ENCODE measurements at places on chromosomes 1 and 21.

DNA sequence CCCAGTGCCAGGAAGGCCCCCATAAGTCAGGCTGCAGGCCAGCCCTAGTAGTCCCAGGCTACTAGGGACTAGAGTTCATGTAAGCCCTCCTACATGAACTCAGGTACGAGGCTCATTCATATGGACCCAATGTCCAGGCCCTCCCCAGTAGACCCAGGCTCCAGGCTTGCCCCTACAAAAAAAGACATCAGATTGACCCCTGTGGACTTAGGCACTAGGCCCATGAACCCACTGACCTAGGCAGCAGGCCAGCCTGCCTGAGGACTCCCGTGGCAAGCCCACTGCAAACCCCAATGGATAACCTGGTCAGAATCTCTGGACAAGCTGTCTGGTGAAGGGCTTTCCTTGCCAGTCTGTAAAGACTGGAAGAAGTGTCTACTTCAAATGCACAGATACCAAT, 51.2 kb downstream of the TNNI3K start:
- no peak for DNase-seq

DNA sequence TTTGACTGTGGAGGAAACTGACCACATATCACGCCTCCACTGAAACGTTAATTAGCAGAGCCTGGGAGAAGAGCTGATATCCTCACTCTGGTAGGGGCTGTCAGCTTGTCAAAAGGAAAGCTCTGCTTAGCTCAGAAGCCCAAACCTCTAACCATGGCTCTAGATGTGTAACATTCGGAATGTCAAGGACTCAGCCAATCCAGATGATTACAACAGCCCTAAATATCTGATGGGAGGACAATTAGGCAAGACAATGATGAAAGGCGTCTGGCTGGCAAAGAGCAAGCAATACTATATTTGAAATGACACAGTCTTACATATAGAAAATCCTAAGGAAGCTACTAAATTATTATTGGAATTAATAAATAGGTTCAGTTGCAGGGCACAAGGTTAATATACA, 45.7 kb upstream of the COX20 start:
- DNase-seq: no peak

GRCh38 chr21:39610703-39611102, 2.0 kb upstream of the B3GALT5 start:
- DNase-seq: no peak

DNA sequence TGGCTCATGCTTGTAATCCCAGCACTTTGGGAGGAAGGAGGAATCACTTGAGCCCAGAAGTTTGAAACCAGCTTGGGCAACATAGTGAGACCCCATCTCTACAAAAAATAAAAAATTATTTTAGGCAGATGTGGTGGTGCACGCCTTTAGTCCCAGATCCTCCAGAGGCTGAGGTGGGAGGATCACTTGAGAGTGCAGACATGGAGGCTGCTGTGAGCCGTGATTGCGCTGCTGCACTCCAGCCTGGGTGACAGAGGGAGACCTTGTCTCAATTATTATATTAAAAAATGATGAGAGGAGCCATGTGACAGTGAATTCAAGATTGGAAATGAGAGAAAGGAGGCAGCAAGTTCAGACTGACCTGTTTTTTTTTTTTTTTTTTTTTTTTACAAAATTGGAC, 282.3 kb downstream of the ZP4 start:
- DNase-seq: no peak

- no peak for DNase-seq
These were observed 38.2 kb downstream of the CACNA1S start for GRCh38 chr1:201074018-201074417.

DNA sequence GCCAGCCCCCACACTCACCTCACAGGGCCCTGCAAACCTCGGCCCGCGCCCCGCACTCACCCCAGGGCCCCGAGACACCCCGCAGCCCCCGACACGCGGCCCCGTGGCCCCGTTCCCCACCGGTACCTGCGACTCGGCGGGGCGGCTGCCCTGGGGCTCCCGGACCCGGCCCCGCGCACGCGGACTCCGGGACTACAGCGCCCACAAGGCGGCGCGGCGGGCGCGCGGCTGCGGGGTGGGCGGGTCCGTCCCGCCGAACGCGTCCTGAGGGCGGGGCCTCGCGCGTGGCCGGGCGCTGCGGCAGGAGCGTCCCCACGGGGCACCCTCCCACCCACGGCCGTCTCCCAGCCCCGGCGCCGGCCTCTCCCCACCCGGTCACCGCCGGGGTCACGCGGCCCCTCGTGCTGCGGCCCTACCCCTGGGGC, at the start of gene SLC19A1:
SLC19A1 (minus strand) TSS at position 199 of the 425 bp plus-strand sequence. CDS start 4,481 bp downstream, outside the sequence.
- peak; percentile 76 for DNase-seq

- no peak for DNase-seq
These were observed 2.5 kb upstream of the TRPM2 start for GRCh38 chr21:44350773-44351481.

DNA sequence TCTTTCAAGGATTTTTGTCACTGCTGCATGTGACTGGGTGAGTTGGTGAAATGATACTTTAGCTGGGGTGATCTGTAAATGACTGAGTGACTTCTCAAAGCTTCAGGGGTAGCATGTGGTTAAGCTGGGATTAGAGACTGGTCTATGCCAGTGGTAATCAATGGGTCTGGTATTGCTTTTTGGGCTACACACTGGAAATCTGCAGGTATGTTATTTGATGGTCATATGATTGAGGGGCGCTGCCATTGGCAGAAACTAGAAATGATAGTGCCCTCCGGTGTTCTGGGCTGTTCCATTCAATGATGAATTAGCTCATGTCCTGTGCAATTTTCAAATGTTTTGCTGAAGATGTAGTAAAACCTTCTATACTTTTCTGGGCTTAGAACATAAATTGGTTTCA, 39.7 kb upstream of the DNAJC6 start:
- DNase-seq: no peak

- no peak for DNase-seq
These were observed 316 bp downstream of the AP4B1 start for GRCh38 chr1:113904293-113904673.

- DNase-seq: no peak
These were observed 5.2 kb upstream of the CTH start for GRCh38 chr1:70405780-70406416.

GRCh38 chr1:164735315-164736052, 176.5 kb downstream of the PBX1 start:
- DNase-seq: no peak

DNA sequence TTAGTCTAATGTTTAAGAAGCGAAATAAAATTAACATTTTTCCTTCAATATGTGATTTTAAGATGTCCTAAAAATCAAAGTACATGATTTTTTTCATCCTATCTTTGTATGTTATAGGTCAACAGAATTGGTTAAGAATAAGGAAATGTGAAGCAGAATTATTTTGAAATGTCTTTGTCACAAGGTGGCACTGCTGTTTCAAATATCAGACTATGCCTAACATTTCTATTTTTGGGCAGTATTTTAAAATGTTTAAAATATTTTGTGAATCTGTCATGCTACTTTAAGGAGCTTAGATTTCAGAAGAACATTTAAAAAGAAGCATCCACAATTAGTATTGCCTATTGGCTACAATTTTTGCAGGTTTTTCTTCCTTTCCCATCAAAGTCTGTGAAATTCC, 38.7 kb downstream of the AMY1C start:
- no peak for DNase-seq

GRCh38 chr1:238552271-238552670, 661.5 kb upstream of the ZP4 start:
- DNase-seq: no peak

GRCh38 chr1:147919896-147920295, 8.3 kb upstream of the GPR89B start:
- no peak for DNase-seq

- peak; percentile 81 for DNase-seq
These were observed 9.4 kb downstream of the ETV3L start for GRCh38 chr1:157090196-157090647.

GRCh38 chr1:169795687-169796086, 980 bp upstream of the METTL18 start:
- DNase-seq: peak; percentile 2

DNA sequence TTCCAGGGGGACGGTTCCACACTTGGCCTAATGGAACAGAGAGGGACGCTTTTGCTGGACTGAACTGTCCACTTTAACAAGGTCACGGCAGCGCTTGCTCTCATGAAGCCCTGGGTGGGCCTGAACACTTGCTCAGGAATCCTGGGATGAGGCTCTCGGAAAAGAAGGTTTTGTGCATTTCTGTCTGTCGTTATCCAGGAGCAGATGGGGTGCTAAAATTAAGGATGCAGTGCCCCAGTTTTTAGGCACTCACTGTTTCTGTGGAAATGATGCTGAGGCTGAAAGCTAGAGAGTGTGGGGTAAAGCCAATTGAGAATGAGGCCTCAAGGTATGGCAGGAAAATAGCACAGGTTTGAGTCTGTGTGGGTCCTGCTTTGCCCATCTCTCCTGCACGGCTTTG, 111.0 kb downstream of the DAB1 start:
- no peak for DNase-seq

GRCh38 chr1:12121212-12122003, 45.4 kb upstream of the TNFRSF1B start:
- peak; percentile 47 for DNase-seq

DNA sequence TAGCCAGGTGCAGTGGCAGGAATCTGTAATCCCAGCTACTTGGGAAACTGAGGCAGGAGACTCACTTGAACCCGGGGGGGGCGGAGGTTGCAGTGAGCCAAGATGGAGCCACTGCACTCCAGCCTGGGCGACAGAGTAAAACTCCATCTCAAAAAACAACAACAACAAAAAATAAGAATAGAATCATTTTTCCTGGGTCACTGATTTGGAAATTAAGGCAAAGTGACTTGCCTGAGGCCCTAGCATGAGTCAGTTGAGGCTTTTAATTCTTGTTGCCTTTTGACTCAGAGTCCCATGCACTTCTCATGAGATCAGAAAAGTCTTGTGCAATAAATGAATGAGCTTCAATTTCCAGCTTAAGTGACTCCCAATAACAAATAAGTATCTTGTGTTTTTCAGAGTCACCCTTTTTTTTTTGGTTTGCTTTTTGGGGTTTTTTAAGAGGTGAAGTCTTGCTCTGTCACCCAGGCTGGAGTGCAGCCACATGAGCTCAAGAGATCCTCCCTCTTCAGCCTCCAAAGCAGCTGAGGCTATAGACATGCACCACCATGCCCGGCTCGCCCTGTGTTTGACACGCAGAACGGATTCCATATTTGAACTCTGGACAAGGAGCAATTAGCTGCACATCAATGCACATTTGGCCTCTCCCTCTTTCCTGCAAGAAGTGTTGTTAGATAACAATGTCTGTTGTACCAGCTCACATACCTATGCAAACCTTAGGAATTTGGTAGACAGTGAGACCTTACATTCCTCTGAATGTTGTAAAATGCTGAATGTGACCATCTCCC, 3.4 kb upstream of the PLEKHM2 start:
- no peak for DNase-seq

GRCh38 chr1:235843461-235843961, 23.2 kb downstream of the LYST start:
- DNase-seq: no peak

DNA sequence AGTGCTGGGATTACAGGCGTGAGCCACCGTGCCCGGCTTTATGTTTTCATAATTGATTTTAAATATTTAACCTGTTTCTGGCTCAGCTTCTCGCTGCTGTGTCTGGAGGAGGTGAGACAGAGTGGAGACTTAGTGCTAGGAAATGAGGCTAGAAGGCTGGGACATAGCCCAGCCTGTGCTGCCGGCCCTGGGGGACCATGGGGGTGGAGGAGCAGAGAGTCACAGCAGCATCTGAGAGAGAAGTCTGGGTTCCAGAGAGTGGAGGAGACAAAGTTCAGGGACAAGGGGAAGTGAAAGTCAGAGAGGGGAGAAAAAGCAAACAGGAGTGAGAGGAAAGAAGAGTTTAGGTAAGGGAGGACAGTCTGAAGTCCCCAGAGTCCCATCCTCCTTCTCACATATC, 71.9 kb downstream of the LHX9 start:
- no peak for DNase-seq

- no peak for DNase-seq
These were observed 373.7 kb downstream of the SRGAP2C start for GRCh38 chr1:121558514-121558913.

GRCh38 chr1:50529510-50529909, 106.3 kb upstream of the DMRTA2 start:
- no peak for DNase-seq

- DNase-seq: no peak
These were observed 38.5 kb upstream of the SGIP1 start for GRCh38 chr1:66495495-66495894.

GRCh38 chr1:207186503-207186902, 82.5 kb downstream of the C4BPA start:
- DNase-seq: no peak

DNA sequence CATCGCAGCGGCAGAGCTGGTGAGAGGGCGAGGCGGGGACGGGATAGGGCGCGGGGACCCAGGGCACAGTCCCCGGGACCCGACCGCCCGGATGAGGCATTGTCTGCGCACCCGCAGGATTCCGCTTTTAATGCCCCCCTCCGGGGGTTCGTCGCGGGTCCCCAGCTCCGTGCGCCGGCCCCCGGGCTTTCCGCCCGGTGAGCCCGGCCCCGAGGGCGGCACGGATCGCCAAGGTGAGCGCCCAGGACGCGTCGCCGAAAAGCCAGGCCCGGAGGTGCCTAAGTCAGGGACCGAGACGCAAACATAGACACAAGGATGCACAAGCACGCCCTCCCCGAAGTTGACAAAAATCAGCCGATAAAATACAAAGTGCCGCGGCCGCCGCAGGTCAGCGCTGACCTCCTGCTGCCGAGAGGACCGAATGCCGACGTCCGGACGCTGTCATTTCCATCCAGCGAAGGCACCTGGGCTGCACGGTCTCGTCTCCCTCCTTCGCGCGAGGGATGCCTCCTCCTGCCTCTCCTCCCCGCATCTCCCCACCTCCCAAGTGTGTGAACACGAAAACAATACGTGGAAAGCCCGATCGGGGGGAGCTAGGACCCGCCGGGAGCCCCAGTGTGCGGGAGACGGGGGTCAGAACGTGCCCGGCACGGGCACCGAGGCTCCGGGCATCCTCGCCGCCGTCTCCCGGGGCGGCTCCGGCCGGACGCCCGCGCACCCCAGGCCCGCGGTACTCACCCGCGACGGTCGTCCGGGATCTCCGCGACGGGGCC, 101.1 kb upstream of the SOD1 start:
- peak; percentile 64 for DNase-seq

DNA sequence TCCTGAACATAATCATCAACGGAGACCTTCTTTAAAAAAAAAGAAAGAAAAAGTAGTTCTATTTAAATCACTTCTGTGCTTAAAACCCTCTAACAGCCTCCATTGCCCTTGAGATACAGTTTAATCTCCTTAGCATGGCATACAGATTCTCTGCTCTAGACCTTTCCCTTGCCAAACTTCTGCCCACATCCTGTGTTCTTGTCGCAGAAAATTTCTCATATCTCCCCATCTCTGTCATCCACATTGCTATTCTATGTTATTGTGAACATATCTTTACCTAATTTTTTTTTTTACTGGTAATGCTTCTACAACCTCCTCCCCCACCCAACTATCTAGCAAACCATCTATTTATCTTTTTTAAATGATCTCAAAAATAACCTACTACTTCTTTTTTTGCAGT, 135.7 kb upstream of the PROX1 start:
- DNase-seq: peak; percentile 62

- no peak for DNase-seq
These were observed 19.5 kb downstream of the RHOU start for GRCh38 chr1:228754646-228755268.

GRCh38 chr21:38440746-38441145, 57.5 kb downstream of the ERG start:
- DNase-seq: no peak

GRCh38 chr1:112517231-112517630, 8.5 kb downstream of the WNT2B start:
- DNase-seq: no peak
